ENCODE measurements at places on chromosomes 6 and 20.
A peak's percentile ranks its signal among the peaks of the same experiment; 100 is the strongest.

DNA sequence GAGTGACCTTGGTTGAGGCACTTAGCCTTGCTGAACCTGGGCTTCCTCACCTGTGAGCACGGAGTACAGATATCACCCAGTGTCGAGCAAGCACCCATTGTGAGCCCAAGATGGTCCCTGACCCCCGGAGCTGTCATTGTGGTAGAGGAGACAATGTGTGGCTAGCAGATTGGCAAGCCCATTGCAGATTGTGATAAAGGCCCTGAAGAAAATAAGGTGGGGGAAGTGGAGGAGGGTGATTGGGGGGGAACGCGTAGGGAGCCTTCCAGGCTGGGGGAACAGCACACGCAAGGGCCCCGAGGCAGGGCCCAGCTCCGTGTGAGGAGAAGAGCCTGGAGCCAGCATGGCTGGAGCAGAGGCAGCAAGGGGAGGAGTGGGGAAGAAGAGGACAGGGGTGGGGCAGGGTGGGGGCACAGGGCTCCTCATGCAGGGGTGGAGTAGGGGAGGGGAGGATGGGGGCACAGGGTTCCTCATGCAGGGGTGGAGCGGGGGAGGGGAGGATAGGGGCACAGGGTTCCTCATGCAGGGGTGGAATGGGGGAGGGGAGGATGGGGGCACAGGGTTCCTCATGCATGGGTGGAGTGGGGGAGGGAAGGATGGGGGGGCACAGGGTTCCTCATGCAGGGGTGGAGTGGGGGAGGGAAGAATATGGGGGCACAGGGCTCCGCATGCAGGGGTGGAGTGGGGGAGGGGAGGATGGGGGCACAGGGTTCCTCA is 7.0 kb downstream of the CEBPB start:
- peaks cover 20% of the 10 kb centered on the region for H3K4me1 ChIP-seq
- no peak for DNase-seq
- peaks cover 3% of the 10 kb centered on the region for H3K36me3 ChIP-seq
- H3K27me3 ChIP-seq = peaks cover 19% of the 10 kb centered on the region

DNA sequence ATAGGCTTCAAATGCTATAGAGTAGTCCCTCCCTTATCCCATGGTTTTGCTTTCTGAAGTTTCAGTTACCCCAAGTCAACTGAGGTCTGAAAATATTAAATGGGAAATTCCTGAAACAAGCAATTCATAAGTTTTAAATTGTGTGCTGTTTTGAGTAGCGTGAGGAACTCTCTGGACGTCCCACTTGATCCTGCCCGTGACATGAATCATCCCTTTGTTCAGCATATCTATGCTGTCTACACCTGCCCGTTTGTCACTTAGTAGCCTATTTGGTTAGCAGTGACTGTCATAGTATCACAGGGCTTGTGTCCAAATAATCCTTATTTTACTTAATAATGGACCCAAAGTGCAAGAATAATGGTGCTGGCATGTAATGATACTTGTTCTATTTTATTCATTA is 5.0 kb downstream of the PCMT1 start:
- no peaks in the 10 kb centered on the region for H3K27me3 ChIP-seq
- no peak for DNase-seq

- DNase-seq = no peak
- H3K4me1 ChIP-seq = peaks cover 2% of the 10 kb centered on the region
- no peaks in the 10 kb centered on the region for H3K36me3 ChIP-seq
- no peak overlapping the region for H3K4me3 ChIP-seq
- peaks cover 25% of the 10 kb centered on the region for H3K27me3 ChIP-seq
- H3K27ac ChIP-seq = no peak overlapping the region
Observed at GRCh38 chr20:39057911-39058310, 95.8 kb downstream of the DHX35 start.

GRCh38 chr6:161396539-161396938 is 122.7 kb upstream of the AGPAT4 start:
- no peaks in the 10 kb centered on the region for H3K4me1 ChIP-seq
- DNase-seq = no peak
- H3K4me3 ChIP-seq = no peak overlapping the region
- H3K36me3 ChIP-seq = no peaks in the 10 kb centered on the region
- H3K27me3 ChIP-seq = no peaks in the 10 kb centered on the region
- no peak overlapping the region for H3K27ac ChIP-seq

DNA sequence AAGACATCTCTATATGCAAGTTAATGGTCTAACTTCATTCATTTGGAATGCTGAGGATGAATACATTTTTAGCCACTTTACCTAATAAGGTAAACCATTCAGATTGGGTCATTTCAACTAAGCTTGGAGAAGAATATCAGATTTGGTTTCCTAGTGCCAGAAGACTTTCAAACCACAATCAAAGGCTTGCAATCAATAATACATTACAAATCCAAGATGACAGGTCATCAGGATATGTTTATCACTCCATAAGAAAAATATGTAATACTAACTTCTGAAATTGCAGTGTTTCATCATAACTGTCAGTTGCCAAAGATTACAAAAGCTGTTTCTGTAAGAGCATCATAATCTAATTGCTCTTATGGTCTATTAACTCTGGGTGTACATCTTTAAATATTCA is 654.0 kb downstream of the COL12A1 start:
- no peaks in the 10 kb centered on the region for H3K27me3 ChIP-seq
- H3K27ac ChIP-seq = no peak overlapping the region
- H3K36me3 ChIP-seq = no peaks in the 10 kb centered on the region

DNA sequence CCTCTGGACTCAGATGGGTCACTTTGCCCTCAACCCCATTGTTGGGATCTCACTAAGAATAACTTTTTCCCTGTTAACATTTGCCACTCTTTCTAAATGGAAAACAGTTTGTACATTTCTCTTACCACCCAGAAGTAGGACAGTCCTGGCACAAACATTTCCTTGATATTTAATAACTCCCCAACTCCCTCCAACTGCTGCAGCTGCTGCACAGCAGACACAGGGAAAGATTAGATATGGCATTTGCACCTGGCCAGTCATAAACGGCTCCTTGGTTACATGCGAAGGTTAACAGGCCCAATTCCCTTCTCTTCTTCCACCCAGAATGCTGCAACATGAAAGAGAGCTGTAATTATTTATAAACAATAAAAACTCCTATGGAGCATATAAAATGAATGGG is 55.9 kb upstream of the SOX4 start:
- no peaks in the 10 kb centered on the region for H3K27me3 ChIP-seq
- DNase-seq = no peak
- H3K36me3 ChIP-seq = no peaks in the 10 kb centered on the region
- no peak overlapping the region for H3K4me3 ChIP-seq
- H3K27ac ChIP-seq = no peak overlapping the region

GRCh38 chr20:62058941-62059340 is 6.7 kb downstream of the TAF4 start:
- no peaks in the 10 kb centered on the region for H3K27me3 ChIP-seq
- H3K4me1 ChIP-seq = peaks cover 30% of the 10 kb centered on the region
- peaks cover 12% of the 10 kb centered on the region for H3K36me3 ChIP-seq

- DNase-seq = no peak
- no peaks in the 10 kb centered on the region for H3K36me3 ChIP-seq
- peaks cover 39% of the 10 kb centered on the region for H3K4me1 ChIP-seq
- no peaks in the 10 kb centered on the region for H3K27me3 ChIP-seq
Observed at GRCh38 chr6:155171747-155172449, 91.9 kb upstream of the CLDN20 start.

DNA sequence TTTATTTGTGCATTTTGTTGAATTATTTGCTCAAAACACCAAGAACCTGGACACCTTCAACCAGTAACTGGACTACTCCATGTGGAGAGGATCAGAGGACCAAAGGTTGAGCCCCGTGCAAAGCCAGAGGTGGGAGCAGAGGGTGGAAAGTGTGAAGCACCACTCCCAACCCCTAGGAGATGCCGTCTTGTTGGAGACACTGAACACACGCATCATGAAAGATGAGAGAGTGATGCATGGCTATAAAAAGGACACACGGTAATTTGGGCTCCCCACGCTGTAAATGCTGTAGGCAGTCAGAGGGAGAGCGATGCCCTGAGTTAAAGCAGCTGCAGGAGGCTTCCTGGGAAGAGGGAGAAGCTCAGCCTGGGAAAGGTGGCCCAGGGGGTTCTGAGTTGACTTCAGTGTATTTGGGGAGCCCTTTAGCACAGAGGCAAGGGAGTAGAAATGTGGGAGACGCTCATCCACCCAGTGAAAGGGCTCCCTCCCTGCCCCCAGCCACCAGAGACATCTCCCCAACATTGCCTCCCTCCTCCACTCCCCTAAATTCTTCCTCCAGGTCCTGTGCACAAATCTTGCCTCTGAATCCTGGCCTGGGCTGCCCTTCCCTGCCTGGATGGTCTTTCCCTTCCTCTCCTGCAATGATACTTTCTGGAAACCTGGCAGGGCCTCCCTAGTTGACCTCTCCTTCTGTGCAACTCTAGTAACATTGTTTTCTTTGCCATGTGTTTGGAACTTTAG is 55.8 kb upstream of the IYD start:
- peak overlapping the region; percentile 12 for H3K27ac ChIP-seq
- no peak overlapping the region for H3K4me3 ChIP-seq
- H3K27me3 ChIP-seq = peaks cover 3% of the 10 kb centered on the region

DNA sequence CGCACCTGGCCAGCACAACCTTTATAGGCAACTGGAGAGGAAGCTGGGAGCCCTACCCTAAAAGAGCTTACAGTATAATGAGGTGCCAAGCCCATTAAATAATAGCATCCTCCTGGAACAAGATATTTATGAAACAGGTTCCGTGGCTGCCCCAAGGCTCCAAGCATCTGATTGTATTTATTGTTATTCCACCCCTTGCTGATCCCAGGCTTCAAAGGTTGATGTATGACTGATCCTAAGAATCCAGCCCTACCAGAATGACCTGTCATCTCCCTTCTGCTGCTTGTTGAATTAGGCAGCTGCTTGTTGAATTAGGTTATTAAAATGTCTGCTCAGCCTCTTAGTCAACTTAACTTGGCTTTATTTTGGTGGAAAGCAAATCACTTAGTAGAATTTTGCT is 35.2 kb upstream of the SASH1 start:
- H3K36me3 ChIP-seq = no peaks in the 10 kb centered on the region
- peaks cover 26% of the 10 kb centered on the region for H3K4me1 ChIP-seq
- H3K27ac ChIP-seq = no peak overlapping the region
- no peak for DNase-seq
- no peaks in the 10 kb centered on the region for H3K27me3 ChIP-seq

DNA sequence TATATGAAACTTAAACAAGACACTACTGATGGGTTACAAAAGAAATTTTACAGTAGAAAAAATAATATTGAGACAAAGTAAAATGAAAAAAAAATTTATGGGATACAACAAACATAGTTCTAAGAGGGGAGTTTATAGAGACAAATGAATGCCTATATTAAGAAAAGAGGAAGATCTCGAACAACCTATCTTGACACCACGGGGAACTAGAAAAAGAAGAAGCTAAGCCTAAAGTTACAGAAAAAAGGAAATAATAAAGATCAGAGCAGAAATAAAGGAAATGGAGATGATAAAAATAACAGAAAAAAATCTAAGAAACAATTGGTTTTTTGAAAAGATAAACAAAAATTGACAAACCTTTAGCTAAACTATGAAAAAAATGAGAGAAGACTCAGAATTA is 9.1 kb upstream of the ECHDC1 start:
- no peak overlapping the region for H3K4me3 ChIP-seq
- H3K36me3 ChIP-seq = peaks cover 66% of the 10 kb centered on the region
- no peaks in the 10 kb centered on the region for H3K4me1 ChIP-seq
- no peaks in the 10 kb centered on the region for H3K27me3 ChIP-seq
- no peak for DNase-seq

DNA sequence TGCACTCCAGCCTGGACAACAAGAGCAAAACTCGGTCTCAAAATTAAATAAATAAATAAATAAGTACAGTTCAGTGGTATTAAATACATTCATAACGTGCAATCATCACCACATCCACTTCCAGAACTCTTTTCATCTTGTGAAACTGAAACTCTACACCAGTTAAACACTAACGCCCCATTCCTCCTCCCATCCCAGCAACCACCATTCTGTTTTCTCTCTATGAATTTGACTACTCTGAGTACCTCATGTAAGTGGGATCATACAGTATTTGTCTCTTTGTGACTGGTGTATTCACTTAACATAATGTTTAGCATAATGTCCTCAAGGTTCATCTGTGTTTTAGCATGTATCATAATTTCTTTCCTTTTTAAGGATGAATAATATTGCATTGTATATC is 29.1 kb upstream of the SCML4 start:
- no peak overlapping the region for H3K27ac ChIP-seq
- no peaks in the 10 kb centered on the region for H3K36me3 ChIP-seq
- no peak for DNase-seq

DNA sequence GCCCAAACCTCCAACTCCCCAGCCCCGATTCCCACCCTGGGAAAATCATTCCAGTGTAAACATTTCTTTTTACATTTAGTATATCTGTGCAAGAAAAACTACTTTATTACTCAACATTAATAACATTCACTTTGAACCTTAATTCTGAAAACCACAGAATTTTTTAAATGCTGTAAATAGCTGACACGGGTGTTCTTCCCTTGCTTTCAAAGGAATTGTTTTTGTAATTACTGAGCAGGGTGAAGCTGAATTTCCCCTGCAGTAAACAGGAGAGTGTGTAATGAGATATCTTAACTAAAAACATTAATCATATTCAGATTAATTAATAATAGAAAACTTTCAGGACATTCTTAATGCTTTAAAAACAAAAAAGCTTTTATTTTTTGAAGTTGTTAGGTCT is 99.3 kb upstream of the CITED2 start:
- H3K4me3 ChIP-seq = peak overlapping the region; percentile 60
- no peaks in the 10 kb centered on the region for H3K36me3 ChIP-seq
- no peaks in the 10 kb centered on the region for H3K27me3 ChIP-seq
- DNase-seq = no peak

- no peak for DNase-seq
- no peak overlapping the region for H3K27ac ChIP-seq
- no peaks in the 10 kb centered on the region for H3K36me3 ChIP-seq
- H3K4me1 ChIP-seq = no peaks in the 10 kb centered on the region
- H3K4me3 ChIP-seq = no peak overlapping the region
- H3K27me3 ChIP-seq = no peaks in the 10 kb centered on the region
Observed at GRCh38 chr20:15302075-15302474, 964.7 kb upstream of the FLRT3 start.

- H3K27me3 ChIP-seq = no peaks in the 10 kb centered on the region
- no peaks in the 10 kb centered on the region for H3K4me1 ChIP-seq
- no peak overlapping the region for H3K4me3 ChIP-seq
- no peak for DNase-seq
- no peaks in the 10 kb centered on the region for H3K36me3 ChIP-seq
- no peak overlapping the region for H3K27ac ChIP-seq
Observed at GRCh38 chr6:45987856-45988255, 27.8 kb downstream of the CLIC5 start.

GRCh38 chr6:107803957-107804356 is 20.2 kb downstream of the SCML4 start:
- no peaks in the 10 kb centered on the region for H3K27me3 ChIP-seq
- H3K27ac ChIP-seq = no peak overlapping the region
- H3K4me1 ChIP-seq = peaks cover 33% of the 10 kb centered on the region
- H3K4me3 ChIP-seq = no peak overlapping the region
- no peak for DNase-seq

GRCh38 chr6:31351401-31352309 is 5.3 kb downstream of the HLA-B start:
- H3K4me1 ChIP-seq = peaks cover 17% of the 10 kb centered on the region
- H3K27me3 ChIP-seq = peaks cover 83% of the 10 kb centered on the region
- no peak overlapping the region for H3K27ac ChIP-seq

All from neural crest cell (in vitro differentiated cells).